Hypothalamus (tissue), 51 donors: ENCODE measurements at places on chromosomes 3 and 15.

DNA sequence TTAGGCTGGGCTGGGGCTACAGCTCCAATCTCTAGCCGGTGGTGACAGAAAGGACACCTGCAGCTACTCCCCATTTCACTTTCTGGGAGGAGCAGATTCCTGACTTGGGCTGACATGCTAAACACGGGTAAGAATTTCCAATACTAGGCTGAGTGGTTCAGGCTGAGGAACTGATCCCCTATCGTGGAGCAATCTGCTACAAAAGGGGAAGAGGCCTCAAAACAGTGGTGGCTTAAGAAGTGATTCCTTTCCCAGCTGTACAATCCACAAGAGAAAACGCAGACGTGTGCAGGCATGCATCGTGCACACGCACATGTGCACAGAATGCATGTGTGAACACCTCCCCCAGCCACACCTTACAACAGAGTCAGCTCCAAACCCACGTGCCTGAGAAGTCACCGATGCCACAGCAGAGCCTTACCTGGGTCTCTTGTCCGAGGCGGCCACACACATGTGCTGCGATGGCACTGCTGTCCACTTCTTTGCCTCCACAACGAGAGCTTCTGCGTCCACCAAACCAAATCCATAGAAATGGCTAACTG is 86.7 kb upstream of the SNRPA1 start:
- no peak for DNase-seq

DNA sequence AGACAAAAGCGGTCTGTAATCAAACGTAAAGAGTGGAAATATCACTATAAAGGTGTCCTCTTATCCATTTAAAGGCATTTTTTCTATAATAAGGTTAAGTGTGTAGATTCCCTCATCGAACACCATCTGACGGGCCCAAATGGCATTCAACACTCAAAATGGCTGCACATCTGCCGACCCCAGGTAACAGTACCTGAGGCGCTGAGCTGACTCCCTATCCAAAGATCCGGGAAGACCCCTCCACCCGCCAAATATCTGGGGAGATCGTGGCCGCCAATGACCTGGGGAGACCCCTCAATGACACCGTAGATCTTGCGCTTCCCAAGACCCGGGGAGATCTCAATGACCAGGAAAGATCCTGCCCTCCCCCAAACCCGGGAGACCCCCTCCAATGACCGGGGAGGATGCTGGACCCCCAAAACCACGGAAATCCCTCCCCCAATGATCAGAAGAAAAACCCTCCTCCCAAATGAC is 476 bp downstream of the IP6K2 start:
- DNase-seq: no peak

DNA sequence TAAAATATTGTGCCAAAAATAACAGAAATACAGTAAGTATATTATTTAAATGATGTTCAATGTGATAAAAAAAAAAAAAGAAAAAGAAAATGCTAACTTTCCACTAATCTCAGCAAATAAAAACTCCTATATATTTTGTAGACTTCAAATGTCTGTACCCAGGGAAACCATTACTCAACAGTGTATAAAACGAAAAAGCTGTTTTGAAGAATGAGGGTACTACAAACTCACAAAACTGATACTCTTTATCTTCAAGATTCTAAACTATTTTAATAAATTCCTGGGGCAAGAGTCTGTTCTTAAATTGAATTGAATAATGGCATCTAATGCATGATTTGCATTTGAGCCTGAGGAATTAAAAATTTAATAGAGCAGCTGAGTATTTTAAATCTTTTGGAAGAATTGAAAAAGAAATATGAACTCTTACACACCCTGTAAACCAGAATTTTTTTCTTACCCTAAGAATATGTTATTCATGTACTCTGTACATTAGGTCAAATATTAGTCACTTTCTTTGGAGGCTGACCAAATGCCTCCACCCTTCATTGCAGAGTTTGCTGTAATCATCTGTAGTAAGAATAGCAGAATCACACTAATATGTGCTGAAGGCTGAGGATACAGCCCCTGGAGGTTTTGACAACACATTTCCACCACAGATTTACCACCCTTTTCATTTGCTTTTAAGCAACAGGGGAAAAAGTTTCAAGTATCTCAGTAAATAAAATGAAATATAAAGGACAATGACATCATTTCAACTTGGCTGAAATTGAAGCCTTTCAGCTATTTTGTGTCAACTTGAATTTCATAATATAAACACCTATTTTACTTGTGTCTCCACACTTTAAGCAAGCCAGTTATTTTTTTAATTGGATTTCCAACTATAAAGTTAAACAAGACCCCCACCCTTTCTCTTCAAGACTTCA is 79.7 kb downstream of the FBN1 start:
- no peak for DNase-seq

GRCh38 chr3:188915127-188915526 is 256.6 kb upstream of the TPRG1 start:
- no peak for DNase-seq

DNA sequence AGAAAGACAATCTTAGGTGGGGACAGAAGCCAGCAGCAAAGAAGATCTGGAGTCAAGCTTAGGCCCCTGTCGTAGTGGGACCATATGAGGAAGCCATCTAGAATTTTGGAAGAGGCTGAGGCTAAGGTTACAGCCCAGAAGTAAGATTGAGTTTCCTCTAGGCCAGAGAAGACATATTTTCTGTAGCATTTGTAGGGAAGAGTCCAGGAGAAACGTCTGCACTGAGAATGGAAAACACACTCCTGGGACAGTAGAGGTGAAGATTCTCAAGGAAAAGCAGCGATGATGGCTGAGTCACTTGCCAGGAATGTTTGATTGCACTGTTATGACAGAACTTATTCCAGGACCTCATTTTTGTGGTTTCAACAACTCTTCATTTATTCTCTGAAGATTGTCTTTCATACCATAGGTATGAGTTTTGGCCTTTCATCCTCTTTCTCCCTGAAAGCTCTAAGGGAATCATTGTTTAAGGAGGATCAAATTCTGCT is 107.2 kb downstream of the GTPBP8 start:
- DNase-seq: no peak

DNA sequence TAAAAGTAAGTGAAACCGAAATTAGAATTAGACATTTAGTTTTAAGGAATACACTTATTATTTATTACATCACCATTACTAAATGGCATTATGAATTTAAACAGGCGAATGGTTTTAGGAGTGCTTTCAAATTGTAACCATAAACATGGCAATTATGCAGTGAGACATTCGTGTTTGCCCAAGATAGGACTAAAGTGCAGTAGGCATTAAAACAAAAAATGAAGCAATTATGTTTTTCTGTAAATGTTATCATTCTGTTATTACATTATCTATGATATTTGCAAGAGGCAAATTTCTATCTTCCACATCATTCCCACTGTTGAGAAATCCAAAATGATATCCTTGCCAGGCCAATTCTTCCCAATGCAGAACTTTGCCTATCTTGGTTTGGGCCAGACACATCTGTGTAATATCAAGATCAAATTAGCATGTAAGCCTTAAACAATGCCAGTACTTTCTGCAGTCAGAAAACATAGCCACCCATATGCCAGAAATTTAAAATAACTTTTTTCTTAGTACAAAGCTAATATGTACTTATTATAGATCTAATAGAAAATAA is 156.9 kb downstream of the ATP8B4 start:
- no peak for DNase-seq

DNA sequence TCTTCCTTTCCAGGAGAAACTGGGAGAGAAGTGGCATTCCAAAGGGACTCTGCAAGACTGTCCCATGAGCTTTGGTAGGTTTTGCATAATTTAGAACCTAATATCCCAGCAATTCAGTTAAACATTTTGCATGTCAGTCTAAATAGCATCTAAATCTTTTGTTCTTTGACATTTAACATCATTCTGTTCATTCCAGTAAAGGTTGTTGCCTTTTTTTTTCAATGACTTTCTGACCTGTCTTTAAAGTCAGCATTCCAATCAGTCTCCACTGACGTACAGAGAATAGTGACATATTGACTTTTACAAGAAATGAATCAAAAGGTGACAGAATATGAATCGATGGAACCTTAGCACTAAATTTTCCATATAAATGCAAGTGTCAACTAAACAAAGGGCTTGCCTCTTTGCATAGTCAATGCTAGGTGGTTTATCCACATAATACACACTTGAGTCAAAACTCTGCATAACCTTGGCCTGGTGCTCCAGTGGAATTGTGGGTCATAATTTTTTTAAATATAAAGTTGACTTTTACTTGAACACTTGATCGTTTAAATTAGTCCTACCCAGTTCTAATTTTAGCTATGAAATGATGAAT is 370.1 kb downstream of the CNTN6 start:
- DNase-seq: no peak

GRCh38 chr3:196060834-196061233 is 21.1 kb downstream of the TFRC start:
- no peak for DNase-seq

GRCh38 chr3:40842714-40843113 is 318.0 kb downstream of the ZNF621 start:
- DNase-seq: no peak

- DNase-seq: no peak
Measured at GRCh38 chr15:31349233-31350141, 22.9 kb downstream of the KLF13 start.

GRCh38 chr3:126930936-126931600 is 51.8 kb upstream of the PLXNA1 start:
- no peak for DNase-seq

- DNase-seq: no peak
Measured at GRCh38 chr3:193730511-193730910, 137.5 kb downstream of the OPA1 start.

GRCh38 chr15:47374222-47374621 is 343.1 kb upstream of the SEMA6D start:
- DNase-seq: no peak

DNA sequence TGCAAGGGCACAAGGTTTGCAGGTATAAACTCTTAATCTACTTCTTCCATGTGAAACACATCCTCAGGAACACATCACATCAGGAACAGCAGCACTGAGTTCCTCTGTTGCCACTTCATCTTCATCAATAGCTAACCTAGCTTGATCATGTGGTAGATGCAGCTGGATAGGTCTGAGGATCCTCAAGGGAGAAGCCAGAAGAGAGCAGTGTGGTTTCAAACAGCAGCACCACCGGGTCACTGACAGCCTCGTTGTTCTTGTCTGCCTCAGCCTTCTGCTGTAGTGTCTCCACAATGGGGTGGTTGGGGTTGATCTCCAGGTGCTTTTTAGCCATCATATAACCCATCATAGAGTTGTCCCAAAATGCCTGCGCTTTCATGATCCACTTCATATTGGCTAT is 58.8 kb downstream of the ADAM10 start:
- DNase-seq: no peak

DNA sequence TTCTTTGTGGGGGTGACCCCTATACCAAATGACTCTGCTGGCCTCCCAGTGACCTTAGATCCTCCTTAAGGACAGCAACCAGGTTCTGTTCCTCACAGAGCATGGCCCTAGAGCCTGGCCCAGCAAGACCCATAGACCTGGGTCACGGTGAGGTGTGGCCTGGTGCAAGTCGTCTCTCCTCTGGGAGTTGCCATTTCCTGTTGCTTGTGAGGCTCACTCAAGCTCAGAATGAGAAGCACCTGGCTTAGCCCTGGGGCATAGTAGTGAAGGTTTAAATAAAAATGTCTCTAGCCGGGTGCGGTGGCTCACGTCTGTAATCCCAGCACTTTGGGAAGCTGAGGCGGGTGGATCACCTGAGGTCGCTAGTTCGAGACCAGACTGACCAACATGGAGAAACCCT is 131.3 kb downstream of the SMAD6 start:
- DNase-seq: no peak

DNA sequence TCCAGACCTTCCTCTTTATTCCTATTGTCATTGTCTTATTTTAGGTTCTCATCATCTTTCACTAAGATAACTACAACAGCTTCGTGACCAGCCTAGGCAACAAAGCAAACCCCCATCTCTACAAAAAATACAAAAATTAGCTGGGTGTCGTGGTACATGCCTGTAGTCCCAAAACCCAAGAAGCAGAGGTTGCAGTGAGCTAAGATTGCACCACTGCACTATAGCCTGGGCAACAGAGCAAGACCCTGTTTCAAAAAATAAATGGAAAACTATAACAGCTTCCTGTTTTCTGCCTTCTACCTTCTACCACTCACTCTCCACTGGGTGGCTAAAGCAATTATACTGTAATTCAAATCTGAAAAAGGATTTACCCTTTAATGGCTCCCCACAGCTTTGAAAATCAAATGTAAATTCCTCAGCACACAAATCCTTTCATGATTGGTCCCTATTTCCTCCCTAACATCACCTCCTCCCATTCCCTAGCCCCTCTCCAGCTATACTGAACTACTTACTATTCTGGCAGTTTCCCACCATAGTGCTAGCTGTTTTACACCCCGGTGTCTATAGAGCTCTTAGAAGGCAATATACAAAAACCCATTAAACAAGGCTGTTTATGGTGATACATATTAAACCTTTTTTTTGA is 33.4 kb downstream of the LRRFIP2 start:
- DNase-seq: no peak

DNA sequence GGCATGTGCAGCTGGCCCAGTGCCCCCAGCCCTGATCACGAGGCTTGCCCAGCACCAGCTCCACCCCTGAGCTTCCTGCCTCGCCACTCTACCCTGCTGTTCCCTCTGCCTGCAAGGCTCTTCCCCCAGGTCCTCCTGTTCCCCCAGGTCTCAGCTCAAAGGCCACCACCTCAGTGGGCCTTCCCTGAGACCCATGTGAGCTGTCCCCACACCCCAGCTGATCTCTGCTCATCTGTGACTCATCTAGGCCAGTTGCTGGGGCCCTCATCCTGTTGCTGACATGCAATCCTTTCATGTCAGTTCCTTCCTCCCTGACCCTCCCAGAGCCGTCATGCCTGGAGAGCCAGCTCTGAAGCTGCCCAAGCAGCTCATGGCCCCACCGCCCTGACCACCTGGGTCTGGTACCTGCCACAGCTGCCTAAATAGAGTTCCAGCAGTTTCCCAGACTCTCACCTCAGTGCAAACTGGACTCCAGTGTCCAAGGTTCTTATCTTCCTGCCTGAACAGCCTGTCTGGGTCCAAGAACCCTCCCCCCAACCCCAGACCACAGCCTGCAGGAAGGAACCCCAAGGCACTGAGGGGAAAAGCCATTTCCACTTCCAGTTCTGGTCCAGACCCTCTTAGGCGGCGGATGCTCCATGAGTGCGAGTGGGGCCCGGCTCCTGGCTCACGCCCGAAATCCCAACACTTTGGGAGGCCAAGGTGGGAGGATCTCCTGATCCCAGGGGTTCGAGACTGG is 116.6 kb upstream of the IQSEC1 start:
- no peak for DNase-seq

GRCh38 chr15:47289656-47290055 is 427.6 kb upstream of the SEMA6D start:
- DNase-seq: no peak

GRCh38 chr3:120151791-120152190 is 57.5 kb upstream of the GSK3B start:
- DNase-seq: no peak

GRCh38 chr15:85037641-85038040 is 56.0 kb downstream of the PDE8A start:
- DNase-seq: no peak

GRCh38 chr3:63355809-63356208 is 77.7 kb downstream of the SYNPR start:
- DNase-seq: no peak

- DNase-seq: no peak
Measured at GRCh38 chr15:89528757-89529352, 32.5 kb upstream of the RHCG start.
